Left renal pelvis (tissue), 4 donors: ENCODE measurements at places on chromosomes 4 and X.

DNA sequence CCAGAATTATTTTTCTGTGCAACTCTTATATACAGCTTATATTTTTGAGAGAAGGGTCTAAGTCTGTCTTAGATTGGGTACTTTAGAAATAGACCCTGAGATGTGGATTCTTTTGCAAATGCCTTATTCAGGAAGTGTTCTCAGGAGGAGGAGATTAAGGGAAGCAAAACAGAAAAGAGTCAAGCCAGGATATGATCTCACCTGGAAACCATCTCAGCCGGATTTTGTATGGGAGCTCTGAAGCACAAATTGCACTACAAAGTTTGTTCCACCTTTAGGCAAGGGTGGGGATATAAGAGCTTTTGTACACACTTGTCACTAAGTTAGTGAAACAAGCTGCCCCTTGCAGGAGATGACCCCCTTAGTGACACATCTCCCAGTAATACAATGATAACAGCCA, 121.2 kb upstream of the GRPR start:
- no peak for DNase-seq

DNA sequence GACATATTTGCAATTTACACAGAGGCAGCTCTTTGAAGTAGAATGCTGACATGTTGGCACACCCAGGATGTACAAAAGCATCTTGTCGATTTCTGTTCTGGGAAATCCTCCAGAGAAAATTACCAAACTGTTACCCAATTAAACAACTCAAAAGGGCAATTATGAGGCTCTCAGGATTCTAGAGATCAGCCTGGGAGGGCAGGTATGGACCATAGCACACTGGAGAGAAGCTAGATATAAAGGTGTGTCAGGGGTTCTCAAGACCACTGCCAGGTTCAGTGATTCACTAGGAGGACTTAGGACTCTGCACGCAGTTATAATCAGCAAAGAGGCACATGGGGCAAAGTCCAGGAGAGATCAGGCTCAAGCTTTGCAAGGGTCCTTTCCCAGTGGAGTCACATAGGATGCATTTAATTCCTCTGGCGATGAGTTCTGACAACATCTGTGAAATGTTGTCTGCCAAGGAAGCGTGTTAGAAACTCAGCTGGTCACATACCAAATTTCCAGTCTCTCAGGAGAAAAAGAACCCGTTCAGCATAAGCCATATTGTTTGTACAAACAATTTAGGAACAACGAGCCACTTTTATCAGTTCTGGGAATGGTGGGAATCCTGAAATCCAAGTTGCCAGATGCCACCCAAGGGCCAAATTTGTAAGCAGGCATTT, 100.8 kb downstream of the SYTL5 start:
- no peak for DNase-seq

DNA sequence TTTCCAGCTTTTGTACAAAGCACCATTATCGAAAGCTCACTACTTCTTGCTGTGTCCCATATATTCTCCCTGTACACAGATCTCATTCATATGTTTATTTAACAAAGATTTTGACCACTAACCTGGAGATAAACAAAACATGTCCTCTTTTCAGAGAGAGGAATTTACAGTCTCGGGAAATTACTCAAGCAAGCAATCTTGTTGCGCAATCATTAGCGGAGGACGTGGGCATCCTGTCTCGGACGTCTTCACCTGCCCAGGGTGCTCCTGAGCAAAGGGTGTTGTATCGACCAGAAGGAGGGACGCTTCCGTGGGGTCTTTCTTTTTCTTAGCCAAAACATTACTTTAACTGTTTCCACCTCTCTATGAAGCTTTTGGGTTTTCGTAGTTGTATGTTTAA, 66.5 kb upstream of the CLCN4 start:
- DNase-seq = no peak

GRCh38 chr4:80365928-80366327, 30.4 kb downstream of the CFAP299 start:
- DNase-seq = peak; percentile 55

GRCh38 chr4:183936574-183937345, 31.7 kb downstream of the STOX2 start:
- no peak for DNase-seq

DNA sequence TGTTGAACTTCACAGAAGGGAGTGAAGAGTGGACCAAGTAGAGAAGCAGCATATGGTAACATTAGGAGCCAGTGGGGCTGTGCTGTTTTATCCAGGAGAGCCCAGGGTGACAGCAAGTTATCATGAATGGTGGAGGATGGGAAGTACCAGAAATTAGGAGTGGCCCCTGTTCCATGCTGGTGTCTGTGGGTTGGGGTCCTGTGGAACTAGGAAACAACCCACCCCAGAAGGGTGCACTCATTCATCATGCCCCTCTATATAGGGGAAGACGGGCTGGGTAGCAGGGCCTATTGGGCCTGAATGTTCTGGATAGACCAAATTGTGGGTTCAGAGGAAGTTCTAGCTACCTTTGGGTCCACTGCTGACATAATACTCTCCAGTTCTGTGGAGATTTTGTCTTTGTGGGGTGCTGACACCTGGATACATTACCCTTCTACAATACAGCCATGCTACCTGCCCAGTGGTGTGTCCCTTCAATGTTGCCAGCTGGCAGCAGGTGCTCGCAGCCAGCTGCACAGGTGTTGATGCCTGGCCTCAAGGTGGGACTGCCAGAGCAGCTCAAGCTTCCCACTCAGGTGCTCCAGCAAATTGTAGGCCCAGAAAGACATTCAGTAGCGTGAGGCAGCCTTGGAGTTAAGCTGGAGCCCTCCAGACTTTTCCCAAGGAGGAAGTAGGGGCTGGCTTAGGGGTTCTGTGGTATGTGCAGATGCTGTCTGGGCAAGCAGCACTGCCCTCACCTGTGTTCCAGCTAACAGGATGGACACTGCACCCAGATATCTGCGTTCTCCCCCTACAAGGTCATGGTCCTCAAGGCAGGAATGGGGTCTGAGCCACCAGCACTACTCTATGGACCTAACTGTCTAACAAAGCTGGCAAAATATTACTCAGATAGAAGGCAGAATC, 106.5 kb downstream of the NHSL2 start:
- no peak for DNase-seq

- no peak for DNase-seq
Measured at GRCh38 chrX:110734894-110735541, 60.6 kb downstream of the CHRDL1 start.

DNA sequence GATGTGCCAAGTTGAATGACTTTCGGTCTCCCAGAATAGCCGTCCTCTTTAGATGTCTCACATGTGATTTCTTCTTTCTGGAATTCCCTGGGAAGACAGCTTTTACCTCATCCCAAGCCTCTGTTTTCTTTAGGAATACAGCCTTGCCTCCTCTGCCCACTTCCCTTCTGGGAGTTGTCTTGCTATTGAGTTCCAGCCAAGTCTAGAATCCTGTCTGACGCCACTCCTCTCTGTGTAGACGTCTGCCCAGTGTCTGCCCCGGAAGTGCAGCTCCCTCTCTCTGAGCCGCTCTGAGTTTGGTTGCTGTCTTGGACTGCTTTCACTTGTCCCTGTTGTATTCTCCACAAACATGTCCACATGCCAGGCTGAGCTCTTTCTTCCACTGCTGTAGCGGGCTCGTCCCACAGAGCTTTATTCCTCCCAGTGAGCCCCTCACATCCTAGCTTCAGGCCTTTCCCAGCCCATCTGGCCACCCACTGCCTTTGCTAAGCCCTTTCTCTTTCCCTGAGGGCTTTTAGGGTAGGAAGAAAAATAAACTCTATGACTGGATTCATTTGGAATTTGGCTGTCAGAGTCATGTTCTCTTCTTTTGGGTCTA, 9.0 kb upstream of the IGFBP7 start:
- no peak for DNase-seq

DNA sequence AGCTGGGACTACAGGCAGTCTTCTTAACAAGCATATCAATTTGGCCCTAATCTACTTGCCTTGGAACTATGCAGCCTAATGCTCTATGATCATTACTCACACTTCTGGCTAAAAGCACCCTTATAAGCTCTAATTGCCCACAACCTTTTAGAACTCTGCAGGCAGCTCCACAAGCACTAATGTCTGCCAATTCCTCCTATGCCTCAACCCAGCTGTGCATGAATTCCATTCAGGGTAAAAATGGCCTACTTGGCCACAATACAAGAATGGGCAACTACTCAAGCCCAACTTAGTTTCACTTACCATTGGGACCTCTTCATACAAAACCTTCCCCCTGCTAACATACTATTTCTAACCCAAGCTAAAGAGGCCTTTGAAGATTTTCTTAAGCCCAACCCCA, 51.7 kb downstream of the ZNF718 start:
- DNase-seq = no peak

- no peak for DNase-seq
Measured at GRCh38 chrX:13201605-13202219, 118.1 kb downstream of the ATXN3L start.

- no peak for DNase-seq
Measured at GRCh38 chr4:181173046-181173445, 1070.2 kb upstream of the TENM3 start.

GRCh38 chr4:3387943-3388361, 53.8 kb upstream of the HGFAC start:
- no peak for DNase-seq

- DNase-seq = peak; percentile 52
Measured at GRCh38 chr4:184983672-184984356, 34.5 kb upstream of the HELT start.

- no peak for DNase-seq
Measured at GRCh38 chrX:71475785-71476540, 56.9 kb upstream of the OGT start.
